ENCODE measurements at places on chromosomes 4 and X.

DNA sequence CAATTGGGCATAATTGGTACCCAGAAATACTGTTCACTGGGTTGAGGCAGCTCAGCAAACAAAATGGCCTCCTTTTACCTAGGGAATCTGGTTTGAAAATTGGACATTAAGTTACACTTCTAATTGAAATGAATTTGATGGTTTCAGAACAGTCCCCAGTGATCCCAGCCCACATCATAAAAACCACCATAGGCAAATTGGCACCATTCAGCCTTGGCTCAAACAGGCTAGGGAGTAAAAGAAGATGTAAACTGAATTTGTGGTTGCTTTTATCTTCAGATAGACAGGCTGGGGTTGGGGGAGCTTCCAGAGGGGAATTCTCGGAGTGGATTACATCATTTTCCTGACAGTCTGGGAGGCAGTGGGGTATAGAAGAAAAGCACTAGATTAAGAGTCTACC, 576.5 kb downstream of the MID1IP1 start:
- DNase-seq: no peak

GRCh38 chrX:136766785-136767103, 14.0 kb downstream of the ARHGEF6 start:
- DNase-seq: no peak

DNA sequence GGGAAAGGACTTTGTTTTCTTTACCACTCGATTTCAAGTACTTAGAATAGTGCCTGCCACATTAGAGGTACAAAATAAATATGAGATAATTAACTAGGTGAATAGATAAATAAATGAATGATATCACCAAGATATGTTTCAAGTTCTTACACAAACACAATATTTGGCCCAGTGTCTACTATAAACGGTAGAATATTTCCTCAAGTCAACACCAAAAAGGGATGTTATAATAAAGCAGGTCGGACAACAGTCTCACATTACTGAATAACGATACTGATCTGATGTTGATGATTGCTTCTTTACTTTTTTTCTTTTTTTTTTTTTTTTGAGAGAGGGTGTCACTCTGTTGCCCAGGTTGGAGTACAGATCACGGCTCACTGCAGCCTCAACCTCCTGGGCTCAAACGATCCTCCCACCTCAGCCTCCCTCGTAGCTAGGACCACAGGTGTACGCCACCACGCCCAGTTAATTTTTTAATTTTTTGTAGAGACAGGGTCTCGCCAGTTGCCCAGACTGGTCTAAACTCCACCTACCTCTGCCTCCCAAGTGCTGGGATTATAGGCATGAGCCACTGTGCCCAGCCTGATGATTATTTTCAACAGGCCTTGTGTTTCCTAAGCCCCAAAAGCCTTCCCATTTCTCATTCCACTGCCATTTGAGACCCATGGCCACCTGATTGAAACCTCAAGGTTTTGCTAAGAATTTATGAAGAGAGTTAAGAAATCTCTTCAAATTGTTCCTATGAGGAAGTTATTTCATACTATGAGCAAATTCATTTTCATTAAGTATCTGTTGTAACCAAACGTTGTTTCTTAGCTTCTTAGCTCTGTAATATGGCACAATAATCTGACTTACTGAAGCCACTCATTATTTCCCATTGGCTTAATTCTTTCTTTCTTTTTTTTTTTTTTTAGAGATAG, 2.3 kb downstream of the MANBA start:
- DNase-seq: no peak

DNA sequence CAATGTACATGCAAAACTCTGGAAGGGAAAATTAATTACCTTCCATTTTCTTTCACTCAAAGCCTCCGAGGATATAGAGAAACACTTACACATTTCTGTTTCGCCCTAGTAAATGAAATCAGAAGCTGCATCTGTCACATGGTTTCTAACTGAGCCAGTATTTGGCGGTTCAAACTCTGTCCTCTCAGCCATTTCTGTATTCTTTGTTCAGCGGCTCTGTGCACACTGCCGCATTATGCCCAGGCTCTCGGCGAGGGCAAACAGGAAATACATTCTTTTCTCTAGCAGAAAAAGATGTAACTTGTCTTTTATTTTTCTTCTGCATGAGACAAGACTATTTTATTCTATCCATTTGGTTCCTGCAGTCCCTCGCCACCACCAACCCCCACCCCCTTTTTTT, 71.4 kb upstream of the GPM6B start:
- no peak for DNase-seq

DNA sequence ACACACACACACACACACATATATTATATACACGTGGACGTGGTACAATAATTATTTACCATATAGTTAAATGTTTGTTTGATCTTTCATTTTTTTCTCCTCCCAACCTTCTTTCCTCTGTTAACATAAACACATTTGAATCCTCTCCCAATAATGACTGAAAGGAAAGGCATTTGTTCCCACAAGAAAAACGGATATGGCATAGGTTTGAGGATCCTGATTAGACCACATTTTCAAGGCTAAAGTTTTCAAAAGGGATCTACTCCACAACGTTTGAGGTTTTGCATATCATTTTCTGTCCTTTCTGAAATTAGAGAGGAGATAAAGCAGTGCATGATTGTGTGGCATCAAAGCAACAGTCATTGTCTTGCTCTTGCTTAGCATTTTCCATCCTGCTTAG, 1883.4 kb downstream of the STIM2 start:
- no peak for DNase-seq

- no peak for DNase-seq
Observed at GRCh38 chr4:117874216-117874615, 160.1 kb upstream of the NDST3 start.

All from osteocyte (in vitro differentiated cells).